ENCODE measurements at places on chromosomes 13 and 19. TPM values are rescaled to one million over a fixed set of nuclear protein-coding genes. Genes with fewer than 3 reads are reported as not detected.

Gene SYT5
- 1.2 TPM for polyA plus RNA-seq

DNA sequence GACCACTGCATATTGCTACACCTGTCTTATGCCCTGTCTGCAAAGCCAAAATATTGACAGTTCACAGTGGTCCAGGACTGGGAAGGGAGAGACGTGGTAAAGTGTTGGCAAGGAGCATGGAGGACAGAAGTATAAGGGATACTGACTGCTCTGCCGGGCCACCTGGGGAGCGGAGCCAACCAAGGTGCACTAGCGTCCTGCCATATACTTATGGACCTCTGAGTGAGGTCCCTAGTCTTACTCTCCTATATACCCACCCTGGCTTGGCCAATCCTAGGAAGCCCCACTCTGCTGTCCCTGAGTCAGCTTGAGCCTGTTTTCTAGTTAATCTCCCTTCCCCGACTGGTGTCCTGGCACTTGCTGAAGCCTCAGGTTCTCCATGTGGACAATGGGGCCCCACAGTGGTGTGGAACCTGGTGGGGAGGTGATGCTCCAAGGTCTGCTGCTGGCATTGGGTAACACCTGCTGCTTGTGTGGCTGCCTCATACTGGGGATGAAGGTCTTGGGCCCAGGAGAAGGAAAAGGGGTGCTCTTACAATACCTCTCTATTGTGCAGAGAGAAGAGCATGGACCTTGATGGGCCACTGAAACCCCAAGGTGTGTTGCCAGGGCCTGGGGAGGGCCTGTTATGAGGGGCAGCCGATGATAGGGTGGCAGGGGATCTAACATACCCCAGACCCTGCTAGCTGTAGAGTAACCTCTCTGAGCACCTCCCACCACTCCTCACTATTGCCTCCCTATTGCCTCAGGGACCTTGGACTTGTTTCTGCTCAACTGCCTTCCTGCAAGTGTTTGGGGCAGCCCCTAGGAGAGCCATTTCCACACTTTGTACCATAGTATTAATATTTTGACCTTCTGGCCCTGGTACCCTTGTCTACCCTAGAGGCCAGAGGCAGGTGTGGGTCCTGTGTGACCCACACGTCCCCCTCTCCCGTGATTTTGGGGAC, 6.7 kb upstream of the TRIM28 start:
- DNase-seq = no peak

Gene CD37
- polyA plus RNA-seq = 44.1 TPM

DNA sequence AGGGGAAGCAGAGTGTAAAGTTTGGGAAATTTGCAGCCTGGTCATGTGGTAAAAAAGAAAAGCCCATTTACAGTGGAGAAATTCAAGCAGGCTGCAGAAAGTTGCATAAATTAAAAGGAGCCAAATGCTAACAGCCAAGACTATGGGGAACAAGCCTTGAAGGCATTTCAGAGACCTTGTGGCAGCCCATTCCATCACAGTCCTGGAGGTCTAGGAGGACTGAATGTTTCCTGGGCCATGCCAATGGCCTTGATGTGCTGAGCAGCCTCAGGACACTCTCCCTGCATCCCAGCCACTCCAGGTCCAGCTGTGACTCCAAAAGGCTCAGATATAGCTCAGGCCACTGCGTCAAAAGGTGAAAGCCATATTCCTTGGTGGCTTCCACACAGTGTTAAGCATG, 1202.4 kb upstream of the ATXN8OS start:
- DNase-seq = no peak

Gene PNMA8C
- polyA plus RNA-seq = 0.21 TPM

DNA sequence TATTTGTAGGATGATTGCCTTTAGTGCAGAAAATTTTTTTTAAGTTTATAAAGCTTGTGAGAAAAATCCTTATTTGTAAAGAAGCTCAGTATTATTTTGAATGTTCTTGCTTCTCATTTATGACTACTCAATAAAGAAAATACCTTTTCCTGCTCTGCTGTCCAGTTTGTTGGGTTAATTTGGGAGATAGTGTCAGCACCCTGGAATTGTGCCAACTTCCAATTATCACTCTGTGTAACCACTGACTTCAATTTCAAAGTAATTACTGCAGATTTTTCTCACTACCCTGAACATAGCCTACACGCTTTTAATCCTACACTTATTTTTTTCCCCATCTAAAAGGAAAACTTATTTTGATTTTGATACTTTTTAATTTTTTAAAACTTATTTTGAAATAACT, 93.1 kb downstream of the GGACT start:
- DNase-seq = no peak

Gene DOCK6
- 55.6 TPM for polyA plus RNA-seq

Gene BEST2
- 0.19 TPM for polyA plus RNA-seq

GRCh38 chr19:1513499-1514294, 878 bp upstream of the ADAMTSL5 start:
- DNase-seq = no peak

- DNase-seq = no peak
Observed at GRCh38 chr13:94322925-94323763, 156.3 kb downstream of the DCT start.
